ENCODE measurements at places on chromosomes 2 and 18. TPM values are rescaled to one million over a fixed set of nuclear protein-coding genes. Genes with fewer than 3 reads are reported as not detected.

DNA sequence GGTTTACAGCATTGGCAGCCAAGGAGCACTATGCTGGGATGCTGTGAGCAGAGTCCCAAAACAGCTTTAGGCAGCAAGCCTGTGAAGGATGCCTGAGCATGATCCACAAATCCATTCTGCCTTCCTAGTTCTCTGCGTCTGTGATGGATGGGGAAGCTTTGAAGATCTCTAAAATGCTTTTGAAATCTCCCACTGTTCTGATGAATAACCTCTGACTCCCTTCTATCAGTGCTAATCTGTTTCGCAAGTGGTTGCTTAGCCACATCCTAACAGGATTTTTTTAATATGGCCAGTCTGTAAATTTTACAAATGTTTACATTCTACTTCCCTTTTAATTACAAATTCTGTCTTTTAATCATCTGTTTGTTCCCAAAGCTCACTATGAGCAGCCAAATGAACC is 319.2 kb downstream of the GULP1 start:
- DNase-seq, result no peak

Gene SPHKAP
- not detected for total RNA-seq

DNA sequence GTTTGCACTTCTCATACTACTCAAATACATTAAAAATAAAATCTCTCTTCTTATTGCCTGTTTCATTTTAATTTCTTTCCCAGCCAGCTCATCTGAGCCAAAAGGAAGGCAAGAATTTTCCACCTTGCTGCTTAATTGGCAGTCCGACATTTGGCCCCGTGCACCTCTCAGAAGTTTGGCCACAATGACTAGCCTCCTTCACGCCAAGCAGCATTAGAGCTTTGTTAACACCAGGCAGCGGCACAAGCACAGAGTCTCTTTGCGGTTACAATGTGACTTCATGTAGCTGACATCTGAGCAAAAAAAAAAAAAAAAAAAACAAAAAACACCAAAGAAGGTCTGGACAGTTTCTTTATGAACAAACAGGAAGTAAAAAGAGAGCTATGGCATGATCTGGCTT is 248.9 kb downstream of the OSR1 start:
- no peak for DNase-seq

DNA sequence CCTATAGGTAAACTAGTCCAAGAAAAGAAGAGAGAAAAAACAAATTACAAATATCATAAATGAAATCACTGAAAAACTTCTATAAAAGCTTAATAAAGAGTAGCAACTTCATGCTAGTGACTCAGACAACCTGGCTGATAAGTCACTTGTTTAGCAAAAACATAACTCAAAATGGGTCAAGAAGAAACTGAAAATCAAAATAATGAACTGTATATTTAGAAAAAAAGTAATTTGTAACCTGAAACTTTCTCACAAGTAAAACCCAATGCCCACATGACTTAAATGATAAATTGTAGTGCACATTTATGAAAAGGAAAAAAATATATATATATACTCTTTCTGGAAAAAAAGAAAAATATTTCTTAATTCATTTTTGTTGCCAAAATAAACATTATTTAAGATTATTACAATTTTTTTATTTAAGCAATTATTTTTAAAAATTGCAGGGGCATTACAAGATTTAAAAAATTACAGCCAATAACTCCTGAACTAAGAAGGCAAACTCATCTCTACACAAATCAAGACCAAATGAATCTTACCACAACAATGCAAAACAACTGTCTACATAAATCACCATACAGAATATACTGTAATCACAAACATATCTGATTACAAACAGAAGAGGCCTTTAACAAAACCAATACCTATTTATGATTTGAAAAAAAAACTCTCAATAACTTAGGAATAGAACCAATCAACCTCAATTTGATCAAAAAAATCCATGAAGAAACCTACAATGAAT is 406.3 kb downstream of the CDH7 start:
- DNase-seq, result no peak

Gene HDHD2
- 23.1 TPM for total RNA-seq

Gene ERICH2
- not detected for total RNA-seq

GRCh38 chr2:31226266-31226665 is 7.7 kb upstream of the EHD3 start:
- DNase-seq, result no peak

GRCh38 chr2:74554820-74555531 is 456 bp downstream of the DOK1 start:
- peak; percentile 19 for DNase-seq

Gene LIPG
- 61.4 TPM for total RNA-seq

GRCh38 chr2:220660277-220661145 is 911.6 kb downstream of the EPHA4 start:
- DNase-seq, result peak; percentile 38

Gene CCDC102B
- 1.3 TPM for total RNA-seq

GRCh38 chr18:39389800-39390379 is 1824.3 kb upstream of the CELF4 start:
- DNase-seq, result peak; percentile 7

- no peak for DNase-seq
These were observed 72.4 kb upstream of the TNP1 start for GRCh38 chr2:216932113-216932862.

Gene ERBB4
- total RNA-seq, result 1.9 TPM

Gene STAT4
- 3.0 TPM for total RNA-seq

- DNase-seq, result no peak
These were observed 259.3 kb downstream of the ZNF407 start for GRCh38 chr18:74856928-74857327.

All from renal cortical epithelial cell (primary cell).